ENCODE measurements at places on chromosomes 16 and 17.

DNA sequence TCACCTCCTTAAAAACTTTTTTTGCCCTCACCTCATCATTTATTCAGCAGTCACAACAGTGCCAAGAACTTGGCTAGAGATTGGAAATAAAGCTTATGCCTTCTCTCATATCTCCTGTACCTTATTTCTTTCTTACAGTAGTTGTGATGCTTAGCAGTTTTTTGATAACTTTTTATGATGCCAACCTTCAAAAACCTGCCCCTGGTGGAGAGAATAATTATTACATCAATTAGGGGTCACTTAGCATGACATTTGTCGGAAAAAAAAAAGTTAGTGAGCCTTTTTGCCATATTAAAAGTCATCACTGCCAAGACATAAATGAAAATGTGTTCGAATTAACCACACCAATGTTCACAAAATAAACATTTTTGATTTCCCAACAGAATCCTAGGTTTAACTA is 296.6 kb downstream of the WWOX start:
- DNase-seq = no peak

DNA sequence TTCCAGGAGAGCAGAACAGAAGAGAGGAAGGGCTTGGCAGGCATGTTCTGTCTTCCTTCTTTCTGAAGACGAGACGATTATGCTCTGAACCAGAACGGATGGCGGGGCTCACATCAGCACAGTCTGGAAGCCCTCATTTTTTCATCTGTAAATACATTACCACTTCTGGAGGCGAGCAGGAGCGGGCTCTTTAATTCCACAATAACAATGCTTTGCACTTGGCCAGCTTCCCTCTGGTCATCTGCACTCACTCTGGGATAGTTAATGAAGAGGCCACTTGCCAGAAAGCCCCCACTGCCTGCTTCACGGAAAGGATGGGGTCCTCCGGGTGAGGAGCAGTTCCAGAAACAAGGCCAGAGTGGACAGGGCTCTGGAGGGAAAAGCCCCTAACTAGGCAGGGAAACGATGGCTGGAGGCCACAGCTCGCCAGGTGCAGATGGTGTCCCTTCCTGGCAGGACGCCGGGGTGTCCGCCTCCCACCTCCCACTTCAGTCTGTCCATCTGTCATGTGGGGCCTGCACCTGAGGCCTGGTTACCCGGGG is 13.1 kb upstream of the BCAR1 start:
- peak; percentile 41 for DNase-seq

DNA sequence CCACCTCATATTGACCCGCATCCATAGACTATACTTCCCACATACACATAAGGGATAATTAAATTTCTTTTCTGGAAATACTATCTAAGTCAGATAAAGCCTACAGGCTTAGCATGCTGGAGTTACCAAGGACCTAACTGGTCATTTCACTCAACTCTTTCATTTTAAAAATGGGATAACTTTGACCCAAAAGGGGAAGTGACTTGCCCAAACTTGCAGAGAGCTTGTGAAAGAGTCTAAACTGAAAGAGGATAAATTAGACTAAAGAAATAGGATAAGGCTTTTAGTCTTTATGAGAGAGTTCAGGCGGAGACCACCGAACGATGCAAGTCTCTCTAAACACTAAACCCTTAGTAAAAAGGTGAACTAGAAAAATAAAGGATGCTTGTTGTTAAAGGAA is 3.9 kb upstream of the KRT33A start:
- no peak for DNase-seq

DNA sequence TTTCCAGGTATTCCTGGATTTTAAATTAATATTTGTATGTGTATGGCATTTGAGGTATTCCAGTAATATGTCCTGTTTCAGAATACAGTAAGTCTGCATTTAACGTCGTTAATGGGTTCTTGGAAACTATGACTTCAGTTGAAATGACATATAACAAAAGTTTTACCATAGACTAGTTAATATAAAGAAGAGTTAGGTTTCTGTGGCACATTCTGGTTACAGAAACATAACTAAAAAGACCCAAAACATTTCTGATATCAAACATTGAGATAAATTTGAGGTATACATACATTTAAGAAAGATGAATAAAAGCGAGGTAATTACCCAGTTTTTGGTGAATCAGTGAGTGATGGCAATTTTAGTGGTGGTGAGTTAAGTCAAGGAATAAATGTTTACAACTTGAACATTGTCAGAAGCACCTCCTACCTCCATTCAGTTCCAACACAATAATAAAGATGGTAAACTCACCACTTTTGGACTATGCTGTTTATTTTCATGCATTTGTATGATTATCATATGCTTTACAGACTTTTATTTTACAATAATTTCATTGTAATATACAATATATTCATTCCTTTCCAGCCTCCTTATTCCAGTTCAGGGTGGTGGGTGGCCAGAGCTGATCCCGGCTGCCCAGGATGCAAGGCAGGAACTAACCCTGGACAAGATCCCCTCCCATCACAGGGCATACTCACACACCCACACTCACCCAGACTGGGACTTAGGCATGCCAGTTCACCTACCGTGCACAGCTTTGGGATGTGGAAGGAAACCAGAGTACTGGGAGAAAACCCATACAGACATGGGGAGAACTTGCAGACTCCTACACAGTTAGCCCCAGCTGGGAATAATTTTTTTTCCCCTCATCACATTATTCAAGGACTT is 9.7 kb downstream of the LUC7L3 start:
- DNase-seq = no peak

Measured in EL (cell line).